ENCODE measurements at places on chromosomes 16 and 17.

- no peak for DNase-seq
Observed at GRCh38 chr17:2084036-2084765, 29.3 kb downstream of the HIC1 start.

GRCh38 chr17:64393000-64393402 is 2.3 kb upstream of the PECAM1 start:
- no peak for DNase-seq

DNA sequence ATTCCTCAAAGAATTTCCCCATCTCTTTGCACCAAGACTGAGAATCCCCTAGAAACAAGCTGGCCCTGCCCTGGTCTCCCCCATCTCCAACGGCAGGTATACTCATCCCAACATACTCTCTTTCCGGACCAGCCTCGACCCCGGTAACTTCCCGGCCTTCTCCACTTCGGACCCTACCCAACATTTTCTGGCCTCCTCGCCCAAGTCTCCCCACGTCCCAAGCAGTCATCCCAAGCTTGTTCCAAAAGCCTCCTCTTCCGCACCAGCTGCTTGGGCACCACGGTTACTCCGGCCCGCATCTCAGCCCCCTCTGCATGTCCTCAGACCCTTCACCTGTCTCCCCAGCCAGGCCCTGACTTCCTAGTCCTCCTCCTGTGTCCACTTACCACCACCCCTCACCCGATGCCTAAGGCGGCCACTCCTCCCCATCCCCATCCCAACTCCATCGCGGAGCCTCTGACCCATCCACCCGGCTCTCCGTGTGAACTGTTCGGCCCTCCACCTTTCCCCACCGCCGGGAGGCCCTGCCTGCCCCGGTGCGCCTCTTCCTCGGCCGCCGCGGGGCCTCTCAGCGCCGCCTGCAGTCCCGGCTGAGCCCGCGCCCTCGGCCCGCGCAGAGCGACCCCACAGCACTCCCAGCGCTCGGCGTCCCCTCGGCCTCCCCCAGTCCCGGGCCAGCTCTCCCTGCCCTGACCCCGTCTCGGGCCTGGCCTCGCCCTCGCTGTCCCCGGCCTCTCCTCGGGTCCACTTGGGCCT is 994 bp downstream of the PITPNA start:
- no peak for DNase-seq

DNA sequence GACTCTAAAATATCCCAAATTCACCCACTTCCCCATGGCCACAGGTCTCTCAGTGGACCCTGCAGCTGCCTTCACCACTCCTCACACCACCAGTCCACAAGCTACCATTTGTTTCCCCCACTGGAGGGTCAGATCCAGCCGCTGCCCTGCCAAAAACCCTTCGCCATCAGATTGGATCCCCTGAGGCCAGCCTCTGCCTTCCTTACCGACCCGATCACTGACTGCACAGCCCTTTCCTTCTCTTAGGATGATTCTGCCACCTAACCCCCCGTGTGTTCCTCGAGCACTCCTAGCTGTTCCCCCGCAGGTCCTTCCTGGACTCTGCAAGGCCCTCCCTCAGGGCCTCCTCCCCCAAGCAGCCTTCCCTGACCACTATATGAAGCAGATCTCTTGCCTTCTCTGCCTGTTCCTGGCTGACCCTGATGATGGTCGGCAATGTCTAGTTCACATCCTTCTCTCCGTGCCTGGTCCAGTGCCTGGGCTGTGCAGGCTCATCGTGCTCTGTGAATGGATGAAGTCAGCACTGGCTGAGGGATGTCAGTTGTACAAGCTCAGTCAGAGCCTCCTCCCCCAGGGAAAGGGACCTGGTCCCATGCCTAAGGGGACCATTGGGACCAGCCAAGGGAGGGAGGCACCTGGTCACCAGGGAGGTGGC is 46.0 kb downstream of the CPNE2 start:
- no peak for DNase-seq

GRCh38 chr17:75774991-75775668 is 9.5 kb upstream of the UNK start:
- no peak for DNase-seq
